ENCODE measurements at places on chromosomes 5 and 9.

DNA sequence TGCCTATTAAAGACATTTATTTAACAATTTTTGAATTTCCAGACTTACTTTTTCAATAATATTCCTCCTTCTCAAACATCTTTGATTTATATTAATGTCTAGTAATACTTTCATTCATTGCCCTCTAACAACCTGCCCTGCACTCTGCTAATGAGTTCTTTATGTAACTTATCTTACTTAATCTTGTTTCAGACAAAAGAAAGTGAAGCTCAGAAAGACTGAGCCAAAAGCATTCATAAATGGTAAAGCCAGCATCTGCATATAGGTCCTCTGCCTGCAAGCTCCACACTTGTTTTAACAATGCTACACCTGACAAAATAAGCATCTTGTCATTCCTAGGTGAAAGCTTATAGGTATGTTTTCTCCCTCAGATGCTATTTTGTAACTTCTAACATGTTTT is 2.4 kb upstream of the TNPO1 start:
- DNase-seq: no peak

DNA sequence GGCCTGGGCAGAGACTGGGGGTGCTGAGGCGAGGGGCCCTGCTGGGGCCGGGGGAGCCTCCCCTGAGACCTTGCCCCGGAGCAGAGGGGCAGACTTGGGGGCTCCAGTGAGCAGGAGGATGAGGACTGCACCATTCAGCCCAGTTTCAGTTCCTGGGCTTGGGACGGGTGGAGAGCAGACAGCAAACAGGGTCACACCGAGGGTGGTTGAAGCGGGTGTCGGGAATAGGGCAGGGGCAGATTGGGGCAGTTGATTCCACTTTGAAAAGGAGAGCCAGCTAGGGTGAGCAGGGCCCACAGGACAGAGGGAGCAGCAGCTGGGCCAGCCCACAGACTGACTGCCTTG is 4.5 kb downstream of the GRK6 start:
- no peak for DNase-seq

- no peak for DNase-seq
Observed at GRCh38 chr9:36787709-36788108, 215.0 kb downstream of the MELK start.

- no peak for DNase-seq
Observed at GRCh38 chr5:53183880-53184279, 74.3 kb upstream of the MOCS2 start.

DNA sequence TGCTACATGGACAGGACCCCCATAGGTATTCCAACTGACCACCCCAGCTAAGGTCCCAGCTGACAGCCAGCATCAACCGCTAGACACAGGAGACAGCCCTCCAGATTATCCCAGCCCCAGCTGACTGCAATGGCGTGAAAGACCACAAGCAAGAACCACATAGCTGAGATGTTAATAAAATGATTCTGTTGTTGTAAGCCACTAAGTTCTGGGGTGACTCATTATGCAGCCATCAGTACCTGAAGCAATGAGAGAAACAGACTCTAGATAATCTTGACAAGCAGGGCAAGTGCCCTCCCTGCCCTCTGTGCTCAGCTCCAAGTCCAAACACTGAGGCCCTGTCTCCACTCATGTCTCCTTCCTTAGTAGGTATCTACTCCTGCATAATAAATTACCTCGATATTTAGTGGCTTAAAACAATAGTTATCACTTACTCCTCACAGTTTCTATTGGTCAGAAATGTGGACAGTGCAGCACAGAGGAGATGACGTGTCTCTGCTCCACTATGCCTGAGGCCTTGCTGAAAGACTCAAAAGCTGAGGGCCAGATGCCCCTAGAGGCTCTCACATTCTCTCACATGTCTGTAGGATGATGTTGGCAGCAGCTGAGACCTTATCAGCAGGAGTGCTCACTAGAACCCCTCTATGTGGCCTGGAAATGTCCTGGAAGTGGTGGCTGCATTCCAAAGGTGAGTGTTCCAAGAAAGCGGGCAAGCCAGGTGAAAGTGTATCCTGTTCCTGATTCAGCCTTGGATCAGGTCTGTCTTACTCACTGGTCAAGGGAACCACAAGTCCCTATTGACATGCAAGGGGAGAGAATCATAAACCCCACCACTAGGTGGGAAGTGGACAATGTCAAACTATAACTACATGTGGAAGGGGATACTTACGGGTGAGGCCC is 2.5 kb downstream of the MGAT1 start:
- no peak for DNase-seq

DNA sequence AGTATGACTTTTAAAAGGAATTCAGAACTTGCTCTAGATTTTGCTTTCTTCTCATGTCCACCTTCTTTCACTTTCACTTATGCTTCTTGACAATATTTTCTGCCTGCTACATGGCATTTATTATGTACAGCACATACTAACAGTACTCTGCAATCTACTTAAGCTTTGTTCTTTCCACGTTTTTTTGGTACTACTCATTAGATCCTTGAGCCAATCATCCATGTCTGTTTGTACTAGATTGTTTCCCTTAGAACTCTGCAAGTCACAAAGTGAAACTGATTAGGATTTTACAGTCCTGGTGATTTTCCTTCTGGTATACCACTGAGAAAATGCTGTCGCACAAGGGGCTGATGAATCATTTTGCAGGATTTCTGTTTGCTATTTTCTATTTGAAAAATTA is 78.3 kb downstream of the PARP8 start:
- DNase-seq: peak; percentile 17

DNA sequence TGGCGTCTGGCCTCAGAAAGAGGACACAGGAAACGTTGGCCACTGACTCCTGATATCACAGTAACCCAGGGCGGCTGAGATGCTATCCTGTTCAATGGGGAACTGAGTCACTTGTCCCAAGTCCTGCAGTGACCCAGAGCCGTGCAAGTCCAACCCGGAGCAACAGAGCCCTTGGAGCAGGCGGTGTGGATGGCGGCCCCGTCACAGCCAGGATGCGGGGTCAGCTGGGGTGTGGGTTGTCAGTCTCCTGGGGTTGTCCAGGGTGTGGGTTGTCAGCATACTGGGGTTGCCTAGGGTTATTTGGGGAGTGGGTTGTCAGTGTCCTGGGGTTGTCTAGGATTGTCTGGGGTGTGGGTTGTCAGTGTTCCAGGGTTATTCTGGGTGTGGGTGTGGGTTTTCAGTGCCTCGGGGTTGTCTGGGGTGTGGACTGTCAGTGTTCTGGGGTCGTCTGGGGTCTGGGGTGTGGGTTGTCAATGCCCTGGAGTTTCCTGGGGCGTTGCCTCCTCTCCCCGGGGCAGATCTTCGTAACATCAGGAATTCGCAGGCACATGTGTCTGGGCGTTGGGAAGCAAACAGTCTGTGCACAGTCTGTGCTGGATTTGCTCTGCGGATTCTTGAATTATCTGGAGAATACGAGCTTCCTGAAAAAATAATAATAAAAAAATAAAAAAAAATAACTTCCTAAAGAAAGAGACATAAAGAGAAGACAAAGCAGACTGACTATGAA is 257.5 kb downstream of the PARP8 start:
- no peak for DNase-seq

DNA sequence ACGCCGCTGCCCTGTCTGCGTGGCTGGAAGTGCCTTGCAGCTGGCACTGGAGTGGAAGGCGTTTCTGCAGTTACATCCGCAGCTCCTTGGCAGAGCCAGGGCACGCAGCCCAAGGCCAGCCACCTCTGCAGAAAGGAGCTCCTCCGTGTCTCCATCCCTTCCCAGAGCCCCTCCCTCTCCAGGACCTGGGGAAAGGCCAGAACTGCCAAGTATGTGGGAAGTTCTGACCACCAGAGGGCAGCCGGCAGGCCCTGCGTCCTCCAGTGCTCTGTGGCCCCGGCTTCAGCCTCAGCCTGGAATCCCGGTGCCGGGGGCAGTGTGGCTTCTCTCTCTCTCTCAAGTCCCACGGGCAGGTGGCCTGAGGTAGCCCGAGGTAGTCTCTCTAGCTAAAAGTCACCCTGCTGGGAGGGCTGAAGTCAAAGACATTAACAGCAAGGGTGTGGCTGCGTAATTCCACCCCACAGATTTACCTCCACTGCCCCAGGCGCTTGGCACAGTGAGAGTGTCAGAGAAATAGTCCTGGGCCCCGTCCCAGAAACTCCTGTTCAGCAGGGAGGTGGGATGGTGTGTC is 101.7 kb upstream of the FCN2 start:
- no peak for DNase-seq

DNA sequence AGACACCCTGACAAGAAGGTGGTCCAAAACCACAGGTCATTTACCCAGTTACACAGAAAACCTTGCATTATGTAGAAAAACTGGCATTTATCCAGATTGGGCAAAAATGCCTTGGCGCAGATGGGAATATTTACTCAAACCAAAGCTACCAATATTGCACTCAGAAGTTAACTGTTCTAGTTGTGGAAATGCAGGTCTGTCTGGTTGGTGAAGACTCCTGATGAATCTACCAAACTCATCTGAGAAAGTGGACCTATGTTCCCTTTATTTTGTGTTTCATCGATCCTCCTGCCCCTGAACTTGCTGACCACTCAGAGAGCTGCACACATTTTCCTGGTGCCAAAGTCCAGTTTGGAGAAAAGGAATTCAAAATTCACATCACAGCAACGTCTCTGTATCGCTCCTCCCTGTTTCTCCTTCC is 85.2 kb upstream of the ALDH1A1 start:
- DNase-seq: no peak

DNA sequence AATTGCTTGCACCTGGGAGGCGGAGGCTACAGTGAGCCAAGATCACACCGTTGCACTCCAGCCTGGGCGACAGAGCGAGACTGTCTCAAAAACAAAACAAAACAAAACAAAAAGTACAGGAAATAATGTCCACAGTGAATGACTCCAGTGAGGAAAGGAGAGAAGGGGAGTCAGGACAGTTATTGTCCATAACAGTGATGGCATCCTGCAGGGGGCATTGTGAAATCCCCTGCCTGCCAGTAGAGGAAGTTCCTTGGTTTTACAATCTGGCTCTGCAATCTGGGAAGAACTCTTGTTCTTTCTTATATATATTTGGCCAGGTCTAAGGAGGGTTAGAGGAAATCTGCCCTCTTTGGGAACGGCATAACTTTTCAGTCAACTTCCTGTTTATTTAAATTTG is 8.2 kb downstream of the SH3GL2 start:
- no peak for DNase-seq

- DNase-seq: no peak
Observed at GRCh38 chr5:174166231-174167079, 120.9 kb downstream of the NSG2 start.

DNA sequence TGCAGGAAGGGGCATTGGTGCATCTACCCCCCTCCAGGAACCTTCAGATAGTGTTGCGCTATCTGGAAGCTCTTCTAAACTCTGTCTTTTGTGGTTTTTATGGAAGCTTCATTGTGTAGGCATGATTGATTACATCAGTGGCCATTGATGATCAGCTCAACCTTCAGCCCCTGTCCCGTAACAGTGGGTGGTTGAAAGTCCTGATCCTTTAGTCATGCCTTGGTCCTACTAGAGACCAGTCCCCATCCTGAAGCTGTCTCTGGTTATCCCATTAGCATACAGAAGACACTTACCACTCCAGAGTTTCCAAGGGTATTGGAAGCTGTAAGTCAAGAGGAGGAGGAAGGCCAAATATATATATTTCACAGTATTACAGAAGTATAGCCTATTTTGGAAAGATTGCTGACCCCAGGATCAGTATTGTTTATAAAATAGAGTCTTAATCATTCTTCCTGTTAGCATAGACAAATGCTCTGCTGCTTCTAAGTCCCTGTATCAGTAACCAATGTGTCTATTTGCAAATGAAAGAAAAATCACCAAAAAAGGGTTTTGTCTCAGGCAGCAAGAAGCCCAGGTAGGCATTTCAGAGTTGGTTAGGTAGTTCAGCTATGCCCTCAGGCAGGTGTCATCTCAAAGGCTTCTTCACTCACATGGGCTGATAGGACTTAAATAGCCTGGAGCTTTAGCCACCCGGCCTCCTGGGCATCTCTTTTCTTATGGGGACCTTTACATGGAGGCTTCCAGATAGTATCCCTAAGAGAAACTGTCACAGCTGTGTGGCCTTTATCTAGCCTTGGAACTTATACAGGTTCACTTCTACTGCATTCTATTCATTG is 41.6 kb downstream of the SPIN1 start:
- no peak for DNase-seq

DNA sequence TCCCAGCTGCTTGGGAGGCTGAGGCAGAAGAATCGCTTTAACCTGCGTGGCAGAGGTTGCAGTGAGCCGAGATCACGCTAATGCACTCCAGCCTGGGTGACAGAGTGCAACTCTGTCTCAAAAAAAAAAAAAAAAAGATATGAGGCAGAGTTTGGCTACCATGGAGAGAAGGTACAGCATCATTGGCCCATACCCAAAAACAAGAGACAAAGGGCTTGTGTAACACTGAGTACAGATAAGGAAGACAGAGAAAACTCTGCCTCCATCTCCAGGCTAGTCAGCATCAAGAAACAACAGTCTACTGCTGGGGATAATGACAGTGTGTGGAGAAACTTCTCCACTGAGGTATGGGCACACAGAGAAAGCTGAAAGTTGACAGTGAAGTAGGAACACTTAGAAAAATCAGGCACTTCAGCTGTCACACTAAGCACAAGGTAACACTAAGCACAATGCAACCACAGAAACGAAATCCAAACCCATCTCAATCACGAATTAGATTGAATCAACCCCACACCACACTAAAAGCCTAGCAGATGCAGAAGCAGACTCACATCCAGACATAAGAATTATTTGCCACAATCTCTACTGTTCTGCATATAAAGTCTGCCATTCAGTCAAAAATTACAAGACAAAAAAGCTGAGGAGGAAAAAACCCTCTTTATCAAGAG is 10.5 kb downstream of the PJA2 start:
- no peak for DNase-seq

DNA sequence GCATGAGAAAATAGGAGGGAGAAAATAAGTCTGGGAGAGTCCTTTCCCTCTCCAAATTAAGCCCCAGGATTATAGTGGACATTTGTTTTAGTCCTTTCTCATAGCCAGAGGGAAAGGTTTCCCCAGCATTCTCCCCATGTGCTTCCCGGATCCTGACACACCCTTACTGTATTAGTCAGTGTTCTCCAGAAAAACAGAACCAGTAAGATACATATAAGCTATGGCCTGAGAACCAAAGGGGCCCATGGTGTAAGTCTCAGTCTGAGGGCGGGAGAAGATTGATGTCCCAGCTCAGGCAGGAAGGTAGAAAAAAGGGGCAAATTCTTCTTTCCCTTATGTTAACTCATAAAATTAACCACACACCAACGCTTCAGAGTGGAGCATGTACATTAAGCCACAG is 25.6 kb upstream of the SPATA31D4 start:
- no peak for DNase-seq

DNA sequence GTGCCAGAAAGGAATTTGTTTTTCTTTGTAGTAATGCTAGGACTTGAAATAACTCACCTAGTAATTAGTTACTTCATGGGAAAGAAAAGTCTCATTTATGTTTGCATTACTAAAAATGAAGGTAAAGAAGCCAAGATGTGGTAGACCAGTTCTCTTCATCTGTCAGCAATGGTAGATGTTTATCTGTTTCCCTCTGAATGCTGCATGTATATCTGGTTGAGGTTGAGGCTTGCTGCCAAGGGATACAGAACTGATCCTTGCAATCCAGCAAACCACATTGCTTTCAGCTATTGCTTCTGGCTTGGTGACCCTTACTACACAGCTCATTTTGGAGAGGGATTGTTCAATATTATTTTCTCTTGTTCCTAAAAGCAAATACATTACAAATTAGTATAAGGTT is 73.6 kb downstream of the ZNF474 start:
- no peak for DNase-seq
